AG04449 (cell line): ENCODE measurements at places on chromosomes 6 and 20.

DNA sequence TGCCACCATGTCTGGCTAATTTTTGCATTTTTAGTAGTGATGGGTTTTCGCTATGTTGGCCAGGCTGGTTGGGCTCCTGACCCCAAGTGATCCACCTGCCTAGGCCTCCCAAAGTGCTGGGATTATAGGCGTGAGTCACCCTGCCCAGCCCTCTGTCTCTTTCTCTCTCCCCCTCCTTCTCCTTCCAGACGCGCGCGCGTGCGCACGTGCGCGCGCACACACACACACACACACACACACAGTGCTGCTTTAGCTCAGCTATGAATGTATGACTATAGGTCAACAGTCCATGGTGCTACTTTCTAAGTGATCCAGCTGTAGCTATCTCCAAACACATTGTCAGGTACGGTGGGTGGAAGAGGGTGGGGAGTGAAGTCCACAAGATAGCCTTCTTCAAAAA, 449.5 kb downstream of the PHF3 start:
- DNase-seq: no peak

DNA sequence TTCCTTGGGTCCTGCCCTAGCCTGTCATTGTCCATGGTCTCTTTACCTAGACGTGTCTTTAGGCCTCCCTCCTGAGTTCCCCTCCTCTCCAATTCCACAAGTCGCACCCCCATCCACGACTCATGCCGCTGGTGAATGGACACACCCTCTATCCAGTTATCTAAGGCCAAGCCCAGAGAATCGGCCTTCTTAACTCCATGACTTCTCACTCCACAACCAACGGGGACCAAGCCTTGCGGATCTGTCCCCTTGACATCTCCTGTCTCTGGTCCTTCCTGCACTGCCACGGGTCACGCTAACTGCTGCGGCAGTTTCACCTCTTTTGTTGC, 7.0 kb upstream of the RREB1 start:
- no peak for DNase-seq

DNA sequence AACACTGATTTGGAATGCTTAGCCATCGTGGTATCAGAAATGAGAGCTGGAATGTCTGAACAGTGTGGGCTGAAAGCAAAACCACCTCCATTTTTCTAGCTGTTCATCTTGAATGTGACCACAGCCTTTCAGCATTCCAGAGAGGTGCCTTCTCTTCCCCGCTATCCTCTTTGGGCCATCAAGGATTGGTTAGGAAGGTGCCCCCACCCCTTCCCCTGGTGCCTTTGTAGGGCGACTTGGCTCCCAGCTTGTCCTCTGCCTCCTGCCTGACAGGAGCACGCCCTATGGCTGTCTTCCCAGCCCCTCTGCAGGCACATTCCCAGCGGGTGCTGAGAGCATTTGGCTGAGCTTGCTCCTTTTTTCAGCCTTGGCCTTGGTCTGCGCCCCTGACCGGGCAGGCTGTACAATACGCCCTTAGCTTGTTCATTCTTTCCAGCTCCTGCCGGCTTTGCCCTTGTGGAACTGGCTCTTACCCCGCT, 97.5 kb downstream of the ARMC2 start:
- DNase-seq: no peak

GRCh38 chr6:72968704-72969103, 256.6 kb downstream of the KHDC1L start:
- no peak for DNase-seq

DNA sequence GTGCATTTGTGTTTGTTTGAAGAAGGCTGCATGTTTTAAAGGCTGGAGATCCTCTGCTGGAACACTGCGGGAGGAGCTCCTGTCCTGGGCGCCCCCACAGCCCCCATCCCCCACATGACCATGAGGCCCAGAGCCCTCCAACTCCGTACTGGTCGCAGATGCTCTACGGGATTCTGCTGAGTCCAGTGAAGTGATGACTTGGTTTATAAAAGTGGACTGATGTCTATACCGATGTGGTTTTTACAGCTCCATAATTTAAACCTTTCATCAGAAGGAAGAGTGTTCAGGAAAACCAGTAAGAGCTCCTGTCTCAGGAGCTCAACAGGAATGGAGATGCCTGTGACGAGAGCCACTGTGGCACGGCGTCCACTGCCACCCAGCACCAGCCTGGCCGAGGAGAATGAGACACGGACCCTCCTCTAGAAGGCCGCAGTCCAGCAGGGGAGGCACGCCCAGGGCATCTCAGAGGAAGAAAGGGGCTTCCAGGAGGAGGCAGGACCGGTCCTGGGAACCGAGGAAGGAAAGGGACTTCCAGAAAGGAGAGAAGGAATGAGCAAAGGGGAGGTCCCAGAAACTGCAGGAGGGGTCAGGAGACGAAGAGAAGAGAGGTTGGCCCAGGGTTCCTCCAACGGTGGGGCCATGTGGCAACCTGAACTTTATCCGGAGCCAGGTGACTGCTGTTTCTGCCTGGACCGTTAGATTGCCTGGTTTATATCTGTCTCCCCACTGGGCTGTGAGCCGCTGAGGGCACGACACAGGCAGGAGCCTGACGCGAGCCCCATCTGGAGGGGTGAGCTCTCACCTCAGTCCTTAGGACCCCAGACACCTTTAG, 26.9 kb downstream of the BFSP1 start:
- no peak for DNase-seq

- DNase-seq: no peak
These were observed 7.0 kb upstream of the OR14J1 start for GRCh38 chr6:29294499-29294914.

GRCh38 chr6:43506667-43507471, 3.3 kb downstream of the LRRC73 start:
- peak; percentile 33 for DNase-seq

DNA sequence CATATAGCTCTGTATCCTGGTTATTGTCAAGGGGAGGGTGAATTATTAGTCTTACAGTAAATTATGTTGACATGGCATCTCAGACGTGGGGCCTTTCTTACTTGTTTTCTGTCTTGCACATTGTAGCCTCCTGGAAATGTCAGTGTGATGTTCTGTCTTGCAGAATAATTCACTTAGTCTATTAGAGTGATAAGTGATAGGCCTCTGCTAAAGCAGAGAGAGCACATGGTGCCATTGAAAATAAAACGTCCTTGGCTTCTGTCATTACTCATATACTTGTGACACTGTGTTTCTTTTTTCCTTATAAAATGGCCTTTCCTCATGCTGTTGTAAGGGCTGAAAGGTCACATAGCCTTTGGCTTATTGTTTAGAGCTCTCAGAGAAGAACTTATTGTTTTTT, 531.0 kb downstream of the EPM2A start:
- DNase-seq: no peak

DNA sequence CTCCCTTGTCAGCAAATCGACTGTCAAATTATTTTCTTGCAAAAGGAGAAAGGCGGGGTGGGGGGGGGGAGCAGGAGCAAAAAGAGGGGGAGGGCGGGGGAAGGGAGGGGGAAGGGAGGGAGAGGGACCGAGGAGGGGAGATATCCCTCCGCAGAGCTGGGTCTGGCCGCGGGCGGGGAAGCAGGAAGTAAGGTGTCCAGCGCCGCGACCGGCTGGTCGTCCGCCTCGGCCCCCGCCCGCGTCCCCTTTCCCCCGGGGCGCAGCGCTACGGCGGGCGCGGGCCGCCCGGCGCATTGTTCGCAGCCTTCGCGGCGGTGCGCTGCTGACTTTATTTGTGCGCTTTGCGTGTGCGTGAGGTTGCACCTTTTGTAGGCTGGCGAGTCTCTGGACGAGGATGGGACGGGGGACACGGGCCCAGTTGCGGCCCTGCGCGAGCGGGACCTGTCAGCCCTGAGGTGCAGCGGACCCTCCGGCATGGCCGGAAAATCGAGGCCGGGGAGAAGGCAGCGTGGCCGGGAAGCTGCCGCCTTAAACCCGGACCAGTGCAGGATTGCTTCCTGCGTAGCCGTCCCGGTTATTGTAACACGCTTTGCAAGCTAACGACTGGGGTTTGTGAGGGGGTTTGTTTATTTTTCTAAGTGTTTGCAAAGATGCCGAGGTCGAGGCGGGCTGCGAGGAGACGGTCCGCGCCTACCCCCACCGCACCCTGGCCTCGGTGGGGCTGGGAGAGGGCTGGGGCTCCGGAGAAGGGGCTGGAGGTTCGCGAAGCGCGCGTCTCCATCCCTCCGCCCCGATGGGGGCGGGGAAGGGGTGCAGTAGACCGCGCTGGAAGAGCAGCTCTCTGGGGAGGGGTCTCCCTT, 675 bp upstream of the TRERF1 start:
- no peak for DNase-seq

GRCh38 chr6:132204591-132204990, 196.7 kb downstream of the MOXD1 start:
- no peak for DNase-seq
